ENCODE measurements at places on chromosomes 12 and 14.

DNA sequence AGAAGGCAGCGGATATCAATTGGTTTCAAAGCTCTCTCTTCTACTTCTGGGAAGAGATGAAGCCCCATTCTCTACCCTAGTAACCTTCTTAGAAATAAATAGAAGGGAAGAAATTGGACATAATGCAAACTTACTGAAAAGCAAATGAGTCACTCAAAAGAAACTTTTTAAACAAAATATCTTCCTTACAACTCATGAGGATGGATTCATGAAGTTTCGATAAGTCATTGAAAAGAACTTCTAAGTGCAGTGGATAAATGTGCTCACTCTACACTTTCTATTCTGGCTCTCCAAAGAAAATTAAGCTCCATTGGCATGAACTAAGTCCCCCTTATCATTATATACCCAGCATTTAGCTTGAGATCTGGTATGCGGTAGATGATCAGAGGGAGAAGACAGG, 899.5 kb downstream of the RPS29 start:
- DNase-seq, result no peak

GRCh38 chr14:30869551-30870155, 4.7 kb upstream of the COCH start:
- DNase-seq, result no peak

DNA sequence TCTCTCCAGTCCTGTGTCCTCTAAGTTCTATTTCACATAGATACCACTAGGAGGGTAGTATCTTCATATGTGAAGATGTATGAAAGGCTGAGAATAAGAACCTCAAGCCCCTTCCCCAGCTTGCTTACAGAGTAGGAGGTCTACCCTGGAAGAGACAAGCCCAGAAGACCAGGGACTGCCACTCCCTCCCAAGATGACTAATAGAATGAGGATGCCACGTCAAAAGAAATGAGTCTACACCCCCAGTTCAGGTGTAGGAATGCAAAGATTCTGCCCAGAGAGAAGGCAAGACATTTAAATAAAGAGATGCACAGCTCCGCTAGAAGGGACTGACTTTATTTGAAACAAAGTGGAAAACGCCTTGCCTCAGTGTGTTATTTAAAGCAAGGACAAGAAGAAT, 1006.0 kb upstream of the USP15 start:
- DNase-seq, result no peak

DNA sequence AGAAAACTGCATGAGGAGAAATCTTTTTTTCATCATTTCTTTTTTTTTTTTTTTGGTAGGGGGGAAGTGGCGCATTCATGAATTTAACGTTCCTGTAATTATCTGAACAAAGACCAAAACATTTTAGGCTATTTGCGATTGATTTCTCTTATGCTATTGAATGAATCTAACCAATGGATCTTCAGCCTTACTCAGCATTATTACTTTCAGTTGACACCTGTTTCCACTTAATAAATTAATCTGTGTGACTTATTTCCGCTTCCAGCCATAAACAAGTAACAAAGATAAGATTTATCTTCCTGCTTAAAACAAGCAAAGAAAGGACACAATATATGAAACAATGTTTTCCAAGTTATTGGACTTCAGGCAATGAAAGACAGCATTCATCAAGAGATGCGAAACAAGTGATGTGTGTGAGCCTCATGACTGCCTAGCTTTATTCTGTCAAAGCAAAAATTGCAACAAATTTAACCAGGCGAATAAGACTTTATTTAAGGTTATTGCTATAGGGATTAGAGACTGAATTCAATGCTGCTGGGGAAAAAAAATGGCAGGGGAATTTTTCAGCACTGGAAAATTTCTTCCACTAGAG, 1026.9 kb downstream of the LRFN5 start:
- DNase-seq, result no peak

GRCh38 chr12:52164624-52165023, 27.2 kb downstream of the KRT80 start:
- DNase-seq, result no peak

- DNase-seq, result no peak
These were observed 278.9 kb upstream of the CRY1 start for GRCh38 chr12:107372229-107372658.

DNA sequence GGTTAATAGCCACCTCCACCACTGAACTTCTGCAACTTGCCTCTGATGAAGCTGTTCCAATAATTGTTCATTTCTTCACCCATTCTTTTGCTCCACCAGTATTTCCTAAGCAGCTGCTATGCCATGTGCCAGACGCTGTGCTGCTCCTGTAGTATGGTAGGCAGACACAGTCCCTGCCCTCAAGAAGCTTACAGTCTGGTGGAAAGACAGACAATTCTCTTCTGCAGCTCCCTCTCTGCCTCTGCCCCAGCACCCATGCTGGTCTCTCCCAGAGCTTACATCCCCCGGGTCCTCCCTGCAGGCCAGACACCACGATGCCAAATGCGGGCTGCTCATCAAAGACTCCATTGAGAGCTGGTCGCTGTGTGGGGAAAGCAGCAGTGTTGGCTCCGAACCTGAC, 111.6 kb upstream of the ESRRB start:
- no peak for DNase-seq

DNA sequence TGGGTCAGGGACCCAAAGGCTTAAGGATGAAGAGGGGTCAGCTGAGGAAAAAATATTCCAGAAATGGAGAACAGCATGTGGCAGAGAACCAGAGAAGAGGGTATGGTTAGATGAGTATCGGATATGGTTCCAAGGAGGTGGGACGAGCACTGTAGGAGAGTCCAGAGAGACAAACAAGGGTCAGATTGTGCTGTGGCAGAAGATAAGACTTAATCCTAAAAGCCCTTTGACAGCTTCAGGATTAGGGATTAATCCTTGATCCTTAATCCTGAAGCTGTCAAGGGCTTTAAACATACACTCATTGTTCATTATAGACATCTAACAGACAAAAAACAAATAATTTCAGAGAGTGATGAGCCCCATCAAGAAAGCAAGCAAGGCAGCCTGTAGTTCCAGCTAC, 124.0 kb downstream of the SPTSSA start:
- DNase-seq, result no peak

DNA sequence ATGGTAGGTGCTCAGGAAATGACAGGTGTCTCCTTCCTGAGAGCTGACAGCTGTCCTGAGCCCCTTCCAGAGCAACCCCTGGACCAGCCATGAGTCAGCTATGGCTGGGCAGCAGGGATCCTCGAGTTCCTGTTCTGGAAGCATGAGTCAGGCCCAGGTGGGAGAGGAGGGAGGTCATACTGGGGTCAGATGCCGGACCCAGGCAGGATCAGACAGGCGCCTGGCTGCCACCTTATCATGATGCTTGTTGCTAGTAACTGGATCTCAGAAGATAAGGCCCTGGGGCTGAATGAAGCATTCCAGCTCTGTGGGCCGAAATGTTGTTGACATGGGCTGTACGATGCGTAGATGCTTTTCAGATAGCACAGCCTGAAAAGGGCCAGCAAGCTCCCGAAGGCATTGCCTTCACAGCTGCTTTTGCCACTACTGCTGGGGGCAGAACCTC, 17.4 kb upstream of the KRT7 start:
- peak; percentile 35 for DNase-seq

- no peak for DNase-seq
These were observed 45.1 kb downstream of the TMX1 start for GRCh38 chr14:51285120-51285519.

- DNase-seq, result peak; percentile 53
These were observed 75.9 kb downstream of the BBS10 start for GRCh38 chr12:76272287-76272686.

DNA sequence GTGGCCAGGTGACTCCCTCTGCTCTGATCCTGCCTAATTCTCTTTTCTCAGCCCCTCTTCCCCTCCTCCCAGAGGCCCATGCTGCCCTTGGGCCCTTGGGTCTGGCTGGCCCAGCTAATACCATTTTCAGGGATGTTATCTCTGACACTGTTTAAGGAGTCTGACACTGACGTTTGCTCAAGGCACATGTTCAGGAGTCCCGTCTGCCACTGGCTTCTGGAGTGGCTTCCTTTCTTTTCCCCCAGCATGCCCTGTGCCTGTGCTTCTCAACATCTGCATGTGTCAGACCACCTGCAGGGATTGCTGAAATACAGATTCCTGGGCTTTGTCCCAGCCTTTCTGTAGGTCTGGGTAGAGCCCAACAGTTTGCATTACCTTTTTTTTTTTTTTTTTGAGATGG, 128.9 kb downstream of the BCL11B start:
- DNase-seq, result no peak

DNA sequence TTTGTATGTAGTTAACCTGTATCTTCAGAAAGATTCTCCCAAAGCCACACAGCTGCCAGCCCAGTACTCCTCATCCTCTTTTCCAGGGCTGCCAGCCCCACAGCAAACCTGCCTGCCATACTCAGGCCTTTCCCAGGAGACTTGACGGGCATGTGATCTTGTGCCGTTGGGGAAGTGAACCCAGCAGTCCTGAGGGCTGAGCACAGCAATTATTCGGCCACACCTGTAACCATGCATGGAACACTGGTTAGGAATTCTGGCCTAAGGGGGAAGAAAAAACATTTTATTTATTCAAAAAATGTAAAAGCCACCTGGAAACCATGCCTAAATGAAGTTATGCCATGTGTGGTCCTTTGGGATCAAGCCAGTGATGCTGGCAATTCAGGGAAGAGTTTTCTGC, 145.3 kb downstream of the GRIN2B start:
- no peak for DNase-seq

DNA sequence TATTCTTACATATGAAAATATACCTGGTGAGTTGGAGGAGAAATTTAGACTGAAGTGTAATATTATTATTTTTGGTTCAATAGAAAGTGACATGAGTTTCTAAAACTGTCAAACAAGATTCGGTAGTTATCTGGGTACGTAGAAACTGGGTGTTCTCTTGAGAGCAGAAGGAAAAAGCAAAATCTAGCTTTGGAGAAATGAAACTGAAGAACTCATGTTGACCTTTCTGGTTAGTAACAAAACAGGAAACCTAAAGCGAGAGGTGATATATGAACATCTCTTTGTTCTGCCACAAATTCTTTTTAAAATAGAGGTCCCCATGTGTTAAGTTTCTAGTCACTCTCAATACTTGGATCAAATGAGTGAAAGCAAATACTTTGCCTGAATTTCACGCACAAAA, 401.7 kb downstream of the TRHDE start:
- no peak for DNase-seq

- DNase-seq, result no peak
These were observed 91.0 kb upstream of the MED13L start for GRCh38 chr12:116368196-116369194.

DNA sequence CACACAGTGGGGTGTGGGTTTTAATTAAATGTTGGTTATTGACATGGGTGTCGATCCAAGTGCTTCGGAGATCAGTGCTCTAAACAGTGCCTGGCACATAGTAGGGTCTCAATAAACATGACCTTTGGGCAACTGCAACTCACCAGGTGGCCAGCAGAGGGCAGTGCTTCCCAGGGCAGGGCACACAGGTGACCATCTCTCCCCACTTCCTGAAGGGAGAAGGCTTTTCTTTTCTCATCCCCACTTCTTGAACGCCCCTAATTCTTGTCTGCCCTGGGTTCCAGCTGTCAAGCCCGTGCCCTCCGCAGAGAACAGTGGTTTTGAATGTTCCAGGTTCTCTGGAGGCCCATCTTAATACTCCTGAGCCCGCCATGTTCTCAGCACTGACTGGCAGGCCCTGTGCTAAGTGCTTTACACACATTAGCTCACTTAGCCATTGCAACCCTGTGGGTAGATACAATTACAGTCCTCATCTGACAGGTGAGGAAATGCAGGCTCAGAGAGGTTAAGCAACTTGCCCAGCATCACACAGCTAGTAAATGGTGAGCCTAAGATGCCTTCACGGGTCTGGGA, 16.3 kb downstream of the RAPGEF3 start:
- no peak for DNase-seq

DNA sequence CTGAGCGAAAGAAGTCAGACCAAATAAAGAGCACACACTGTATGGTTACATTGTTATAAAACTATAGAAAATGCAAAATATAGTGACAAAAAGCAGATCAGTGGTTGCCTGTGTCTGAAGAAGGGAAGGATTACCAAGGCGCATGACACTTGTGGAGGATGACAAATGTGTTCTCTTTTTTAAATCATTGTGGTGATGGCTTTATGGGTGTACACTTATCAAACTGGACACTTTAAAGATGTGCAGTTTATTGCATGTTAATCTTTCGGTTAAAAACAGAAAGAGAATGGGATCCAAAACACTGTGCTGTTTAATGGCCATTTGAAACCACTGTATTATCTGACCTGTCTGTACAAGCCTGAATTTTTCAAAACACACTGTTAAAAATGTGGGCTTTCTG, 8.8 kb upstream of the CDK17 start:
- DNase-seq, result no peak

DNA sequence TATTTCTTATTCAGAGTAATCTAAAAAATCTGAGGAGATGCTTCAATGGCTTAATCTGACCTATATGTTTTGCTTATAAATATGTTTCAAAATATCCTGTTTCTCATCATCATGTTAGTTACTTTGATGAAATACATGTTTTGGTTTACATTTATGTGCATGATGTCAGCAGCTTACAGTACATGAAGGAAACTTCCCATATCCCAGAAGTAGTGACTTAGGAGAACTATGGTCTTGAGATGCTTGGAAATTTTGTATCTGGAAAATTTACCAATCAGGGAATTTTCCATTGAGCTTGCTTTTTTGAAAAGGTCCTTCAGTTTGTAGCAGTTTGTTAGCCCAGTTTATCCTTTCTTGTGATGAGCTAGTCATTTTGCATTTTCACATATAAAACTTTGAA, 73.3 kb downstream of the RASSF8 start:
- DNase-seq, result no peak

DNA sequence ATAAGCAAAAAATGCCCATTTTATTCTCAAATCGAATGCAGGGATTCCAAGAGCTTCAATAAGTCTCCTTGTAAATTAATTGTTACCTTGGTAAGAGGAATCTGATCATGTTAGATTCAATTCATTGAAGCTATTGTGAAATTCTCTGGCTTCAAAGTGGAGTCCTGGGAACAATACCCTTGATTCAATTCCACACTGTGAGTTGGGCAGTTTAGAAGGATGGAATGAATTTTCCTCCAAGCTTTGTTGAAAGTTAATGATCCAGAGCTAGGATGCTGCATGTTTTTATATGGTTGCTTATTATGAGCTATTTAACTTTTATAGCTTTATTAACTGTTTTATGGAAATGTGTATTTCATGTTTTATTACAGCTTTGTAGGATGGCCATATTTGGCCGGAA, 89.9 kb upstream of the IGF1 start:
- no peak for DNase-seq
